ENCODE measurements at places on chromosomes 16 and 17.

DNA sequence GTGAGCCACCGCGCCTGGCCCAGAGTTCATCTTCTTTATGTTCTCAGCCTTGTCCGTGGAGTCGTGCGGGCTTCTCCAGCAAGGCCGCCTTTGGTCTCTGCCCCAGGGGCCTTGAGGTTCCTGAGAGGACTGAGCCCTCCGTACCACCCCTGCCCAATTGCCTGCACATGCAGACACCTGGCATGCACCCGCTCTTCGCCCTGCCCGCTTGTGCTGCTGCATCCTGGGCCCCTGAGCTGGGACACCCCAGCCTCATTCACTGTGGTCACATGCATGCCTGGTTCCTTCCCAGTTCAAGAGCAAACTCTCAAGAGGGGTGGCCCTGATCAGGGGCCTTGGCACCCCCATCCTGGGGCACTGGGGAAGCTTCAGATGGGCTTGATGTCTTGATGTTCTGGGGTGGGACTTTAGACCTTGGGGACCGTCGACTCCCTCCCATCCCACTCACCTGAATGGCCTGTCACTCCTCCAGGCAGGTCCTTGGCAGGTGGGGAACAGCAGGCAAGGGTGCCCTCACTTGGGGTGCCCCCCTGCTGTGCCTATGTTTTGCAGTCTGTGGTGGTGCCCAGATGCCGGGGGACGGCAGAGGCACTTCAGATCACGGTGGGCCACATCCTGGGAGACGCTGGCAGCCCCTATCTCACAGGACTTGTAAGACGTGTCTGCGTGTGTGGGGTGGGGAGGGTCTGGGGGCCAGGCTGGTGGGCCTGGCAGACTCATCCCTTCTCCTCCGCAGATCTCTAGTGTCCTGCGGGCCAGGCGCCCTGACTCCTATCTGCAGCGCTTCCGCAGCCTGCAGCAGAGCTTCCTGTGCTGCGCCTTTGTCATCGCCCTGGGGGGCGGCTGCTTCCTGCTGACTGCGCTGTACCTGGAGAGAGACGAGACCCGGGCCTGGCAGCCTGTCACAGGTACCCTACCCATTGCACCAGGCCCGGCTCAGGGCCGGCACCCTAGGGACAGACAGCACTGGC lies 12.7 kb upstream of the SPNS2 start:
- no peak for DNase-seq

DNA sequence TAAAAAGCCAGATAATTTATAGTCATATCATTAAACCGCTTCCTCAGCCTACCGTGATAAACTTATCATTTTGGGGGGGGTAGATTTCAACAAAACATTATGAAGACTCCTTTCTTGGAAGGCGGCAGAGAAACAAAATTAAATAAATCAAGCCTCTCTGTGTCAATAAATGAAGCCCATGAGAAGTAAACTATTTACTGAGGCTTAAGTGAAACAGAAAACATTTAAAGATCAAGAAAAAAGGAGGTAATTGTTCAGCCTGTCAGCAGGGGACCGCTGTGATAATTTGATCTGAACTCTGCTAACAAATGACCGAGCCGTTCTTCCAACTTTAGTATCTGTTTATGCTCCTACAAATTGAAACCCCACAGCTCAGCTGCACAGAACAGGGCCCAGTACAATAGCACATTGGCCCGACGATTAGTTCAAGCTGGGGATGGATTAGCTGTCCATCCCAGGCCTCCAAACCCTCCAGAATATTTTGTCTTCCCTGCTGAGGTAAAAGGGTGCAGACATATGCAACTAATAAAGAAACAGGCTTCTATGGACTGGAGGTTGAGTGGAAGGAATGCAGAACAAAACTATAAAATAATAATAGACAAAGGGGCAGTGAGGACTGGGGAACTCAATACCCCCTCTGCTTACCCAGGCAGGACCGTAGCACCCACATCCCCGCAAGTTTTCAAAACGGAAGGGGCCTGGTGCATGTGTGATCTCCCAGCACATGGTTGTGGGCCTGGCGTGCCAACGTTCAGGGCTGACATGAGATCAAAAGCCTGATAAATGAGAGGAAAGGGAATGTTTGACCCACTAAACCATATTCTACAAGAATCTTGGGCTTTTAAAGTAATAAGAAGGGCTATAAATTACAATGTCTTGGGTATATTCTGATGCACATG lies 298.1 kb upstream of the IRX5 start:
- no peak for DNase-seq

DNA sequence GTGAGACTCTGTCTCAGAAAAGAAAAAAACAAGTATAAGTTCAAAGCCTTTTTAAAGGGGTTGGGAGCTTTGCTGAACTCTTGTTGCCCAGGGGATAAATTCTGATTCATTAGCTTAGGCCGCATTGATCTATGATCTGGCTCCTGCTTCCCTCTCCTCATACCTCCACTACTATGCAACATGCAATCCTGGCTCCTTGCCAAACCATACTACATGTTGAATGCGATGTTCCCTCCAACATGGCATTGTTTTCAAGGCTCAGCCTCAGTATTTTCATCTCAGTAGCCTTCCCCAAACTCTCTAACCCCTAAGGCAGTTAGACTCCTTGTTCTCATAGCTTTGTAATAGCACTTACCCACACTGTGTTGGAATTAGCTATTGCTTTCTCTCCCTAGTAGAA lies 6.2 kb downstream of the REXO5 start:
- DNase-seq: no peak

- DNase-seq: no peak
Observed at GRCh38 chr16:27383556-27384243, 18.3 kb upstream of the IL21R start.

- DNase-seq: no peak
Observed at GRCh38 chr16:79811541-79811940, 211.0 kb upstream of the MAF start.

DNA sequence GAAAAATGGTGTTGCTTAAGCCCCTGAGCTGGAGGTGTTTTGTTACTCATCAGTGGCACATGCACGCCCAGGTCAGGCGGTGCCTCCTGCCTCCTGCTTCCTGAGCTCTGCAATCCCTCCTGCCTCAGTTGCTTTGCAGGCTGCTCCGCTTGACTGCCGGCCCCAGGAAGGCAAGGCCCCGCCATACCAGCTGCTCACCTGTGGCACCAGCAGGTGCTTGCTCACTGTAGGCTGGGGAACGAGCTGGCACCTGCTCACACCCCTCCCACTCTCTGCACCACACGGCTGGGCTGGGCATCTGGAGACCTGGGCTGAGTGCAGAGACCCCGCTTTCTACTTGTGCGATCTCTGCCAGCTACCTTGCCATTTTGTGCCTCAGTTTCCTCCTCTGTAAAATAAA lies 200.2 kb downstream of the RBFOX3 start:
- no peak for DNase-seq

DNA sequence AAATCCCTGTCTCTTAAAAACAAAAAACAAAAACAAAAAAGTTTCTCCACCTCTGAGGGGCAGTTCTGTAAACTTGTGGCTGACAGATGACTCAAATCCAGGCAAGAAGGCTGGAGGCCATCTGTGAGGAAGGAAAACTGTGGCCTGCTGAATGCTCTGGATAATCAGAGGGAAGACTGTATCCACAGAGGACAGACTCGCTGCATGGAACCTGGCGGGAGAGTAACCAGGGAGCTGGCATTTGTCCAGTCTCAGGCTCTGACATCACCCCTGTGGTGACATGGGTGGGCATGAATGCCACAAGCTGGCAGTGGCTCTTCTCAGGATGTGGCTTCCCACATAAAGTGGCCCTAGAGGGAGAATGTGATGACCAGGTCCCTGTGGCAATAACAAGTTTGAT lies 2.8 kb upstream of the KSR1 start:
- no peak for DNase-seq

GRCh38 chr17:82155606-82156005 lies 57.0 kb downstream of the CCDC57 start:
- DNase-seq: no peak

GRCh38 chr17:82374626-82375331 lies 3.2 kb downstream of the UTS2R start:
- no peak for DNase-seq

GRCh38 chr17:75832652-75833400 lies 11.4 kb downstream of the UNC13D start:
- no peak for DNase-seq

GRCh38 chr16:57186872-57187854 lies 1.0 kb downstream of the RSPRY1 start:
- DNase-seq: no peak

DNA sequence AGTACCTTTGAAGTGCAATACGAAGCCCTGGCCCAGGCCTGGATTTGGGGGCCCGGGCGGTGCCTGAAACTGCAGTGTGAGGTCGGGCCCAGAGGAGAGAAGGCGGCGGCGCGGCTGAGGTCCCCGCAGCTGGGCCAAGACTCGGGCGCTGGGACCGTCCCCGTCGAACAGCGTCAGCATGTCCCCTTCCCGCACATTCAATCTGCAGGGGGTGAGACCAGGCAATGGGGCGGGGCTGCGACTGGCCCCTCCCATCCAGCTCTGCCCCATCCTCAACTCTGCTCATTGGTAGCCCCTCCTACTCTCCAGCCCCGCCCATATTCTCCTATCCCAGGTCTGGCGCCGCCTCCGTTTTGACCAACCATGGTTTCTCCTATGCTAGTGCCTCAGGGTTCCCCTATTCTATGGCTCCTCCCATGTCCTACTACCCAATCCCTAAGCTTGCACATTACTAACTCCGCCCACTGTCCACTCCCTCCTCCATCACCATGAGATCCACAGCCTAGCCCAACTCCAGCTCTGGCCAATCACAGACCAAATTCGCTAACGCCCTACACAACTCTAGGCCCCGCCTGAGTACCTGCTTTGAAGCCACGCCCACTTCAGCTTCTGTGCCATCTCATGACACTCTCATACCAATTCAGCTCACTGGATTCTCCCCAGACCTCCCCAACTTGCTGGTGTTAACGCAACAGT lies 14.4 kb upstream of the CDIPT start:
- DNase-seq: no peak

DNA sequence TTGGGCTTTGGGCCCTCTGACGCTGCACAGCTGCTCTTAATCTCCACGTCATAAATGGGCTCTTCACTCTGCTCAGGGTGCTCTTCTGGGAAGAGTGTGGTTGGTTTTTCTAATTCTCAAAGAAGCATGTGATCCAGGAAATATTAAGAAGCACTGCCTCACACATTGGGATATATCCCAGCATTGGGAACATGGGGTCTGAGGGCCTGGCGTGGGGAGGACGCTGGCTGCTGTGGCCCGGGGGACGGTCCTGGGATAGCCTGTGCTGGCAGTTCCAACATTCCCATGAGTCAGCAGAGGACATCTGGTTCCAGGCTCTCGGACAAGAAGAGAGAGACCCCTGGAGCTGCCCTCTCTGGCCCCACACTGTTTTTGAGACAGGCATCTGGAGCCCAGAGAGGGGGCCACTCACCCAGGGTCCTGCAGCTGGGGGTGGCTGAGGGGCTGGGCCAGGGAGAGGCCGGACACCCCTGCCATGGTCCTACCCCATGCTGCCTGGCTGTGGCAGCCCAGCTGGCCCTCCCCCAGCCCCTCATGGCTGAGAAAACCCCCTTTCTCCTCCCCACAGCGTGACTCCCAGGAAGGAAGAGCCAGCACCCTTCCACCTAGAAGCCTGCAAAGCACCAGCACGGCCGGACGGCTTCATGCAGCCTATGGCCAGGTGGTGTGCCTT lies 58.8 kb downstream of the NT5M start:
- no peak for DNase-seq

DNA sequence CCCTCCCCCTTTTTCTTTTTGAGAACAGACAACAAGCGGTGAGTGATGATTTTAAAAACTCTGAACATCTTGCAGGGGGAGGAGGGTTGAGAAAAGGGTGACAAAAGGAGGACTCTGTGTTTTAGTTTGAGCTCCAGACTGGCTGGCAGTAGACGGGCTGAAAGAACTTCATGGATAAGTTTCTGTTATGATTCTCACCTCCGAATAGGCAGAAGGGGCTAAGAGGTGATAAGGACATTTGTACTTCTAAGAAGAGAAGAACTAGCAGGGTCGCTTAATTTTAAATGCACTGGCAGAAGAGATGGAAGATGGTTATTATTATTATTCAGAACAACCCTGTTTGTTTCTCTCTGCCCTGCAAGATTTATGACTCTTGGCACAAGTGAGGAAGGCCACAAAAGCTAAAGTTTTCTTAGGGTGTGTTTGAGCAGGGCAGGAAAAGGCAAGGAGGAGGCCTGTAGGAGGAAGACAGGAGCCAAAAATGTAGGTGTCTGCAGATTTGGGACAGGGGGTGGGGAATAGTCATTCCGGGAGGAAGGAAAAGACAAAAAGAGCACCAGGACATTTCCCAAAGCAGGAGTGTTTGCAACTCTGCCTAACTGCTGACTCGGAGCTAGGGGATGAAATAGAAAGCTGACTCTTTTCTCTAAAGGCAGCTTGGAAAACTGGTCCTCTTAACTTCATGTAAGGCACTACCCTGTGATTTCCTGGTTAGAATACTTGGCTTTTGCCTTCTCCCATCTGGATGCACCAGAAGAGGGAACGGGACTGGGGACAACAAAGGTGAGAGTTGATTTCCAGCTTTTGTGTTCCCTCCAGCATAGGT lies 11.9 kb upstream of the HOXB2 start:
- no peak for DNase-seq

DNA sequence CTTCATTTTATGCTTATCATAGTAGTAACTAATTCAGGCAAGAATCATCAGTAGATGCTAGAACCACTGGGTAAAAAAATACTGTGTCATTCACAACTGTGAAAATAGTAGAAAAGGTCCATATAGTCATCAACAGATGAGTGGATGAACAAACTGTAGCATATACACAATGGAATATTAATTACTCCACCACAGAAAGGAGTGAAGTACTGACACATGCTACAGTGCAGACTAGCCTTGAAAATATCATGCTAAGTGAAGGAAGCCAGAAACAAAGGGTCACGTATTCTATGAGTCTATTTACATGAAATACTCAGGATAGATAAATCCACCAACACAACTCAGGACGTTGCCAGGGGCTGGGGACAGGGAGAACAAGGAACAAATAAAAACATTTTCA lies 13.3 kb downstream of the USP22 start:
- DNase-seq: no peak
